NCI-H345 (cell line): ENCODE measurements at places on chromosomes 2 and 18.

- DNase-seq = no peak
These were observed 52.3 kb upstream of the ROCK1 start for GRCh38 chr18:21163647-21164547.

DNA sequence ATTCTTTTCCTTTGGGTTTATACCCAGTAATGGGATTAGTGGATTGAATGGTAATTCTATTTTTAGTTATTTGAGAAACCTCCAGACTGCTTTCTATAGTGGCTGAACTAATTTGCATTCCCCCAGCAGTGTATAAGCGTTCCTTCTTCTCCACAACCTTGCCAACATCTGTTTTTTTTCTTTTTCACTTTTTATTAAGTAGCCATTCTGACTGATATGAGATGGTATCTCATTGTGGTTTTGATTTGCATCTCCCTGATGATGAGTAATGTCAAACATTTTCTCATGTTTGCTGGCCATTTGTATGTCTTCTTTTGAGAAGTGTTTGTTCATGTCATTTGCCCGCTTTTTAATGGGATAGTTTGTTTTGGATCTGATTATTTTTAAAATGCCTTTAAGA, 64.1 kb upstream of the MEIS1 start:
- no peak for DNase-seq

DNA sequence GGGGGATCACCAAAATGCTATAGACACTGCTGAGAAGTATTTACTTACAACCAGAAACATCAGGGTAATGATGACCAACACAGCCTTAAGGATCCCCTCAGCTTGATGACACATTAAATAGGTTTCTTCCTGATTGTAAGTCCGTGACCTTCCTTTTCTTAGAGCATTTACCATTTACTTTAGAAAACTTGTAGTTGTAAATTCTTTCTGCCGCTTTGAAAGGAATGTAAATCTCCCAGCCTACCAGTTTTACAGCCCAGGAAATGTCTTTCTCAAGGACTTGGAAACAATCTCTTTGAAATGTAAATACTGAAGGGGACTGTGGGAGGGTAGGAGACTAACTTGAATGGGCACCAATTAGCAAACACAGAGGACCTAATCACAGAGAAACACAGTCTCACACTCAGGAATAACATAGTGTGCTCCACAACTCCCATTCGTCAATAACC, 278.6 kb downstream of the DSC3 start:
- peak; percentile 6 for DNase-seq

DNA sequence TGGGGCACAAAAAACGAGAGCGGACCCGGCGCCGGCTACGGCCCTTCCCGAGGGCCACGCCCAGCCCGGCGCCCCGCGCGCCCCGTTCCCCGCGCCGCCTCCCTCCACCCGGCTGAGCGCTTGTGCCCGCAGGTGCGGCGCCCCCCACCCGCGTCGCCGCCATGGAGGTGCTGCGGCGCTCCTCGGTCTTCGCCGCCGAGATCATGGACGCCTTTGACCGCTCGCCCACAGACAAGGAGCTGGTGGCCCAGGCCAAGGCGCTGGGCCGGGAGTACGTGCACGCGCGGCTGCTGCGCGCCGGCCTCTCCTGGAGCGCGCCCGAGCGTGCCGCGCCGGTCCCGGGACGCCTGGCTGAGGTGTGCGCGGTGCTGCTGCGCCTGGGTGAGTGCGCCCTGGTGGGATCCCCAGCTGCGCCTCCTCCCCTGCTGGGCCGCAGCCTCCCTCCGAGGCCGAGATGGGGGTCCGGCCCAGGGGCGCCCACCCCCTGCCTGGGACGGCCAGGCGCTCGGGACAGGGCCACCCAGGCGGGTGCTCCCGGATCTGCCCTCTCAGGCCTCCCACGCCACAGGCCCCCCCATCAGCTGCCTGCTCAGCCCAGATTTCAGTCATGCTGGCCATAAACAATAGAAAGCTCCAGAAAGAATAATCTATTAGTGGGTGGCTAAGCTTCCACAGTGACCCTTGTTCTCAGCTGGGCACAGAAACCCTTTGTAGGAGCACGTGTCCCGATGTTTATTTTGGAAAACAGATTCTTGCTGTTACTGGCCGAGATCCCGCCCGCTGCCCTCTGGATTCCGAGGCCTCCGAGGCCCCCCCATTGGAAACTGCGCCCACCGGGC, 997 bp downstream of the BOK start:
- DNase-seq = peak; percentile 13

DNA sequence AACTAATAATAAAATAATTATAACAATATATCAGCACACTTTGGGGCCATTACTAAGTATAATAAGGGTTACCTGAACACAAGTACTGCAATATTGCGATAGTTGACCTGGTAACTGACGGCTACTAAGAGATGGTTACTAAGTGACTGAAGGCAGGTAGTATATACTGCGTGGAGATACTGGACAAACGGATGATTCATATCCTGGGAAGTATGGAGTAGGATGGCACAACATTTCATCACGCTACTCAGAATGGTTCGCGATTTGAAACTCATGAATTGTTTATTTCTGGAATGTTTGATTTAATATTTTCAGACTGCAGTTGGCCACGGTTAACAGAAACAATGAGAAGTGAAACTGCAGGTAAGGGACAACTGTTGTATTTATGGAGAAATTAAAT, 39.5 kb upstream of the FLACC1 start:
- DNase-seq = no peak

GRCh38 chr2:97739893-97740245, 26.5 kb downstream of the ZAP70 start:
- DNase-seq = peak; percentile 48

GRCh38 chr2:42878581-42878980, 86.2 kb upstream of the HAAO start:
- DNase-seq = no peak

DNA sequence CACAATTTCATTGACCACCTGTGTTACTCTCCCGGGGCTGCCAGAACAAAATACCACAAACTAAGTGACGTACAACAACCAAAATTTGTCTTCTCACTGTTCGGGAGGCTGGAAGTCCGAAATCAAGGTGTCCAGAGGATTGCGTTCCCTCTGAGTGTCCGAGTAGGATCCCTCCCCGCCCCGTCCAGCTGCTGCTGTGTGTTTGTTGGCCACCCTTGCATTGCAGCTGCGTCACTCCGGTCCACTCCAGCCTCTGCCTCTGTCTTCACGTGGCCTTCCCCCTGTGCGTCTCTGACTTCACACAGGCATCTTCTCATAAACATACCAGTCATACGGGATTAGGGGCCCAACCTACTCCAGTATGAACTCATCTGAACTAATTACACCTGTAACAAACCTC, 251.8 kb upstream of the SMIM21 start:
- DNase-seq = no peak

DNA sequence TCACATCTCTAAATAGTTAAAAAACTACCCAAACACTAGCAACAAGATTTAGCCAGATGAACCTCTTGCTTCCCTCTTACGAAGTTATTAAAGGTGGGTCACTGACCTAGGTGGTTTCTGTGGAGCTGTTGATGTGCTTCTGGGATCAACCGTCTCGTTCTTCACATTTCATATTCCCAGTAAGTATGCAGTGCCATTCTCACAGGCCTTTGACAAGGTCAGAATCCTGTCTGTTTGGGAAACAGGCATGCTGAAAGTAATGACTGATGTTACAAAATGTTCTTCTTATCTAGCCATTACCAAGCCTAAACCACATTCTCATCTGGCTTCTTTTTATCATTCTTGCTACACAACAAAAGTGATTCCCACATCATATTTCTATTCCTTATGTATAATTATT, 70.3 kb downstream of the WDR7 start:
- no peak for DNase-seq

GRCh38 chr2:149129433-149129832, 90.9 kb downstream of the LYPD6B start:
- DNase-seq = no peak

GRCh38 chr2:74066491-74067203, 81.1 kb downstream of the BOLA3 start:
- DNase-seq = no peak
